Heart right ventricle (tissue), 16 donors: ENCODE measurements at places on chromosomes 1 and 21.
A peak's percentile ranks its signal among the peaks of the same experiment; 100 is the strongest.

DNA sequence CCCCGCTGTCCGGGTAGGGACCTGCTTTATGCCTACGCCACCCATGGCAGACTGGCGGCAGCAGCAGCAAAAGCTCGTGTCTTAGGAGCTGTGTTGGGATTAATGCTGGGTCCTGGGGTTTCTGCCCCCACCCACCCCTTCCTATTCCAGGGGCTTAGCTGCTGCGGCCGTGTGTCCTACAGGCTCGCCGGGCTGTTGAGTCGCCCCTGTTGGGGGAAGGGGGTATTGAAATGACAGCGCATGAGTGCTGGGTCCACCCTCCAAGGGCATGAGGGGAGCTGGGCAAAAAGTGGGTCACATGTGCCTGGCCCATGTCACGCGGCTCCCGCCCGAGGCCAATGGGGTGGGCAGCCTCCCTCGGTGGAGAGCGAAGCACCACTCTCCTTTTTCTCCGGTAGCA lies 118.3 kb upstream of the COL6A1 start:
- no peak for DNase-seq

DNA sequence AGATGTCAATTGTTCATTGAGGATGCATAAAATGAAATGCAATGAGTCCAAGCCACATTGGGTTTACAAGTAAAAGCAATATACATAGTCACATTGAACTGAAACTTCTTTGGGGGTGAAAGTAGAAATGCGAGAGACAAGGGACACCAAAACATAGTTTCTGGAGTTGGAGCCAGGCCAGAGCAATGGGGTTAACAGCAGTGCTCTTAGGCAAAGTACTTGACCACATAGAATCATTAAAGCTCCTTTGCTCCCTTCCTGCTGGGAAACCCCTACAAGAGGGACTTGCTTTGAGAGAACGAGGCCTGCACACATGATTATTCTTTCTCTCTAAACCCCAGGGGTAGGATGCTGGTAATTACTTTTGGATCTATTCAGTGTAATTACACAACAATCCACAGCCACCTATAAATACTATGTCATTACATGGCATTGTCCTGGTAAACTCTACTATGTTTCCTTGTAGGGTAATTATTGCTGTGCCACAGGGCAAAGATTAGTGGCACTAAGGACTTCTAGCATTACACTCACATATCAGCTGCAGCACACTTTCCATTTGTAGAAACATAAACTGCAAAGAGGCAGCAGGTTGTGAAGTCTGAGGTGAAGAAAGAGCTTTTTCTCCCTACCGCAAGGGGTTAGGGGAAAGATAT lies 421.6 kb upstream of the PBX1 start:
- no peak for DNase-seq

- DNase-seq: no peak
Observed at GRCh38 chr1:179366093-179366800, 476 bp downstream of the AXDND1 start.

DNA sequence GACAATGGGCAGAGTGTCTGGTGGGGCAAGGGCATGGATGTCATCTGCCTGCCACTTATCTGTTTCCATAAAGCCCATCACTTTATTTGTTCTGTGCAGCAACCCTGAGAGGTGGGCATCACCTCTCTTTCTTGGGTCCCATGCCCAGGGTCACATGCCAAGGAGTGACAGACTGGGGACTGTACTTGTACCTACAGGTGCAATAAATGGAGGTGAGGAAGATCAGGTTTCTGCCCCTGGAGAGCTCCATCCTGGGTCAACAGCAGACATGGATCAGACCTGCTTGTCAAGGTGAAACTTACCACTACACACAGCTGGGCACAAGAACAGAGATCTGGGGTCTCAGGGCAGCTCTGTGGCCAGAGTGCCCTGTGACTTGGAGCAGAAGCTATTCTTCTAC lies 18.4 kb upstream of the PRDM16 start:
- DNase-seq: no peak

GRCh38 chr1:205328476-205328875 lies 6.9 kb upstream of the NUAK2 start:
- DNase-seq: no peak

GRCh38 chr1:54764133-54764921 lies at the start of gene PARS2:
Gene PARS2, minus strand, starts transcription at chr1:54764523. Its CDS starts 5,362 bp downstream, at chr1:54759161.
- peak; percentile 96 for DNase-seq

GRCh38 chr1:92838519-92838918 lies 6.7 kb downstream of the RPL5 start:
- no peak for DNase-seq

GRCh38 chr1:203915811-203916210 lies 54.4 kb downstream of the SNRPE start:
- DNase-seq: no peak

- DNase-seq: peak; percentile 55
Observed at GRCh38 chr1:61742620-61743430, 545 bp downstream of the PATJ start.

DNA sequence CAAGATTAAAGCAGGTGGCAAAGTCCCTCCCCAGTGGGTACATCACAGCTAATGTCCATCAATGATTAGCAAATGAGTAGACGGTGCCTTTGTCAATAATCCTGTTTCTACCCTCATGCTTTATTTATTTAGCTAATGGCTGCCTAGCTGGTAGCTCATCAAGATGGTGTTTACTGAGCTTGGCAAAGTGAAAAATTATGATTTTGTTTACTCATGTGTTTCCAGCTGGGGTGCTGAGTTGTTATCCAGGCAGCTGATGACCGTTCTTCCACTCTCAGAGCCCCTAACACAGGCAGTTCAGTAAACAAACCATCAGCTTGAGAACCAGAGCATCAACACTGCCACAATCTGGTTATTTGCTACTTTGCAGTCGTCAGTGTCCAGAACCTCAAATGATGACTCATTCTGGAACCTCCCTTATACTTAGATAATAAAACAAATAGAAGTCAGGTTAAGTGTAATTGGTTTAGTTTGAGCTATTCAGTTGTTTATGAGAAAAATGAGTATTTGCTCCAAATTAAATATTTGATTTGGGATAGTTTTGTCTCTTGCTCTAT lies 163.9 kb downstream of the ST6GALNAC5 start:
- no peak for DNase-seq

DNA sequence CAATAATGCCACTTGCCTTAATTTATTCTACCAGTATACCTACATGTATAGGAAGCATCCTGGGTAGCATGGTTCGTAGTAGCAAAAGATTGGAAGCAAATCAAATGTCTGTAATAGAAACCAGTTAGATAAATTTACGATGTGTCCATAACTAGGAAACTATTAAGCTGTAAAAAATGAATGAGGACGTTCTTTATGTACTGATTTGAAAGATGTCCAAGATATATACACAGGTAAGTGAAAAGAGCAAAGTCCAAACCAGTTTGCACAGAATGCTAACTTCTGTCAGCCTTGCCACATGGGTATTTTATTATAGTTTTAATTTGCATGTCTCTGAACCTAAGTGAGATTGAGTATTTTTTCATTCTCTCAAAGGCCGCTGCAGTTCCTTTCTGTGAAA lies 251.8 kb upstream of the IRF2BP2 start:
- DNase-seq: no peak

DNA sequence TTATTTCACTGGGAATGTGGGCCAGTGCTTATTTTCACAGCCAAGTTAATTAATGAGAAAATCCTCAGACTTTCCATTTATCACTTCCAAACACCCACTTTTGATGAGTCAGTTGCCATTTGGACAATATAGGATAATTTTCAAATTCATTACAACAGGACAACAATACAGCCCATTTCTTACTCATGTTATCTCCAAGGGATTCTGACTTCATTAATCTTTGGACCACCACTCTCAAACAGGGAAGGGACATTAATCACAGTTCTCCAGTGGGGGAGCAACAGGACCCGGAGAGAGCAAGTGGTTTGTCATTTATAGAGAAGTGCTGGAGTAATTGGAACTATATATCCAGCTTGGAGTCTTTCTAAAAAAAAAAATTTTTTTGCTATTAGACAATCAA lies 38.7 kb downstream of the JUN start:
- DNase-seq: no peak

DNA sequence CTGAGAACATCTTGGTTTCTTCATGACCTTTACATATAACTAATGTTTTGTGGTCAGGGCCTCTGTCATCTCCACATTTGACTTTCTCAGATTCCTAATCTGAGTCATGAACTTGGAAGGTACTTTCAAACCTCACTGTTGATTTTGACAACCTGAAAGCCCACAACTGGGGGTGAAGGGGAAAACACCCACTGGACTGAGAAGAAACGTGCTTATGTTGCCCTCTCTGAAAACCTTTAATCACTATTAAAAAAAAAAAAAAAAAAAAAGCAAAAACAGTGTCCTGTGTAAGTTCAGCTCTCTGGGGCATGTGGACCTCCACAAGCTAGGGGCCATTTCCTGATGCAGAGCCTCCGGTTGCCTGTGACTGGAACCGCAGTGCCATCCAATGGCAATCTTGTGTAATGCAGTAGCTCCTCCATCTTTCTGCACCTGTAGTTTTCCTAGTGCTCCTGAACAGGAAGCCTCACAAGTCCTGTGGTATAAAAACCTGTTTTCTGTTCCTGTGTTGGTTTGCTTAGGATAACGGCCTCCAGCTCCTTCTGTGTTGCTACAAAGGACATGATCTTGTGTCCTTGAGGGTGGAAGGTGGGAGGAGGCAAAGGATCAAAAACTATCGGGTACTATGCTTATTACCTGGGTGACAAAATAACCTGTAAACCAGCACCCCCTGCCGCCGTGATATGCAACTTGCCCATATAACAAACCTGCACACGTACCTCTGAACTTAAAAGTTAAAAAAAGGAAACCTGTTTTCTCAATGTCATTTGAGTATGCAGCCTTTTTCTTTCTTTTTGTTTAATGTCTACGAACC lies 124.5 kb downstream of the ZNF648 start:
- DNase-seq: no peak

- no peak for DNase-seq
Observed at GRCh38 chr1:54278941-54279422, 79.0 kb downstream of the MRPL37 start.

GRCh38 chr1:20578062-20578461 lies 10.8 kb upstream of the CDA start:
- no peak for DNase-seq

GRCh38 chr1:28111157-28111556 lies 22.7 kb upstream of the EYA3 start:
- DNase-seq: no peak

- DNase-seq: no peak
Observed at GRCh38 chr21:29870814-29871213, 69.0 kb downstream of the GRIK1 start.

DNA sequence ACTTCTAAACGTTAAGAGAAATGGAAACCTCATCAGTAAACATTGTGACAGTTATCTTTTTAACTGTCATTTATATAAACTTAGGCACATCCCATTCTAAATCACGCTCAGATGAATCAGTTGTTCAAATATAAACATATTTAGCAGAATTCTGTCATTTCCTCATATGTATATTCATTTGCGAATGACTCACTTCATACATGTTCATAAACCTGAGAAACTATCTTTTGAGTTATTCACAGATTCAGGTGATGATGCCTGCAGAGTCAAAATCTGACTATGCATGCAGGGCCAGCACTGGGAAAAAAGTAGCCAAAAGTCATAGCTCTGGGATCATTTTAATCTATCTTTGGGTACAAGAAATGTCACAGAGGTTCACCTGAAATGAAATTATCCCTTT lies 153.8 kb upstream of the PKN2 start:
- DNase-seq: no peak

DNA sequence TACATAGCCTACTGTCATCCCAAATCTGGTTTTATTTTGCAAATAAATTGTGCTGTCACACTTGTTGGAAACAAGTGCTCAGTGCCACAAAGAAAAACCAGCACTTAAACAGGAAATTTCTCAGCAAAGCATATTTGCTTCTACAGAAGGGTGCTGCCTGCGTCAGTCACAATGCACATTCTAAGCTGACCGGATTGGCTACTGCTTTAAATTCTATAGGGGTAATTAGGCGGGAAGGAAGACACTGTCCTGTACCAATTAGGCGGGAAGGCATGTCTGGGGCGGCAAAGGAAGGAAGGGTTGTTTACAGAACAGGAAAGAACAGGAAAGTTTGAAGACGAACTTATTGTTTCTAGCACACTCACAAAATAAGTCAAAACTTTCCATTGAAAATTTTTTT lies 2.8 kb downstream of the IFI16 start:
- no peak for DNase-seq

DNA sequence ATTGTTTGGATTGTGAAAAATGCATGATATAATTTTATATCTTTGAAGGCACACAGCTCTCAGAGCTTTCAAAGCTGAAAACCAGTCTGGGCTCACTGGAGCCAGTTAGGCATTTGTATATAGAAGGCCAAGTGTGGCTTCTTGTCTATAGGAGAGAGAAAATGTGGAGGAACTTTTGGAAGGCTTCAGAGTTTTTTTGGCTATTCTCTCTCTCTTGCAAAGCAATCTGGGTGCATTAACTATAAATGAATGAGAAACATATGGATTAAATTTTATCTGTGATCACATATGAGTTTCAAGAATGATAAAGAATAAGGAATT lies 216.7 kb upstream of the HOOK1 start:
- no peak for DNase-seq

DNA sequence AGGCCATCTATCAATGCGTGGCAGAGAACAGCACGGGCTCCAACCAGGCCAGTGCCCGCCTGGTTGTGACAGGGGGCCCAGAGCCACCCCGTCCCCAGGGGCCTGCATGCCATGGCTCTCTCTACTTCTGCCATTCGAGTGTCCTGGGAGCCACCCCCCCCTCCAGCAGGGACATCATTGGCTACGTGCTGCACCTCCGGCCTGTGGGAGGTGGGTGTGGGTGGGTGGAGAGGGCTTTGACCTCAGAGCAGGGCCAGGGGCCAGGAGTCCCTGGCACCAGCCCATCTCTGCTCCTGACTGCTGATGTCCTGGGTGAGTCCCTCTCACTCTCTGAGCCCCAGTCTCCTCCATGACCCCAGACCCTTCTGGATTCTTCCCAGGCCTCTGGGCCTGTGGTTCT lies 25.3 kb downstream of the SLC27A3 start:
- DNase-seq: no peak

- DNase-seq: no peak
Observed at GRCh38 chr1:221740369-221740992, 1.4 kb downstream of the DUSP10 start.

GRCh38 chr21:36934864-36935420 lies 31.5 kb downstream of the HLCS start:
- no peak for DNase-seq

DNA sequence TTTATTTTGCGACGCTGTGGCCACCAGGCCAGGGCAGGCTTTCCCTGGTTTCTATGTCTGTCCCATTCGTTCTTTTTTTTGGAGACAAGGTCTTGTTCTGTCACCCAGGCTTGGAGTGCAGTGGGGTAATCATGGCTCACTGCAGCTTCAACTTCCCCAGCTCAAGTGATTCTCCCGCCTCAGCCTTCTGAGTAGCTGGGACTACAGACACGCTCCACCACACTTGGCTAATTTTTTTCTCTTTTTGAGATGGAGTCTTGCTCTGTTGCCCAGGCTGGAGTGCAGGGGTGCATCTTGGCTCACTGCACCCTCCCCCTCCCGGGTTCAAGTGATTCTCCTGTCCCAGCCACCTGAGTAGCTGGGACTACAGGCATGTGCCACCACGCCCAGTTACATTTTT lies 43.4 kb upstream of the WNT4 start:
- no peak for DNase-seq

- DNase-seq: no peak
Observed at GRCh38 chr21:35234725-35235124, 185.6 kb upstream of the RUNX1 start.
